NCI-H2081 treated with DMSO at 0.1 percent for 48 hours (cell line): ENCODE measurements at places on chromosomes 1 and 21.

- DNase-seq, result no peak
These were observed 100.0 kb upstream of the ADAR start for GRCh38 chr1:154707901-154708463.

GRCh38 chr1:101605878-101606277 lies 369.1 kb downstream of the S1PR1 start:
- DNase-seq, result no peak

GRCh38 chr1:176989754-176990153 lies 174.8 kb downstream of the ASTN1 start:
- no peak for DNase-seq

GRCh38 chr1:4053774-4054173 lies 153.7 kb upstream of the C1orf174 start:
- DNase-seq, result no peak

DNA sequence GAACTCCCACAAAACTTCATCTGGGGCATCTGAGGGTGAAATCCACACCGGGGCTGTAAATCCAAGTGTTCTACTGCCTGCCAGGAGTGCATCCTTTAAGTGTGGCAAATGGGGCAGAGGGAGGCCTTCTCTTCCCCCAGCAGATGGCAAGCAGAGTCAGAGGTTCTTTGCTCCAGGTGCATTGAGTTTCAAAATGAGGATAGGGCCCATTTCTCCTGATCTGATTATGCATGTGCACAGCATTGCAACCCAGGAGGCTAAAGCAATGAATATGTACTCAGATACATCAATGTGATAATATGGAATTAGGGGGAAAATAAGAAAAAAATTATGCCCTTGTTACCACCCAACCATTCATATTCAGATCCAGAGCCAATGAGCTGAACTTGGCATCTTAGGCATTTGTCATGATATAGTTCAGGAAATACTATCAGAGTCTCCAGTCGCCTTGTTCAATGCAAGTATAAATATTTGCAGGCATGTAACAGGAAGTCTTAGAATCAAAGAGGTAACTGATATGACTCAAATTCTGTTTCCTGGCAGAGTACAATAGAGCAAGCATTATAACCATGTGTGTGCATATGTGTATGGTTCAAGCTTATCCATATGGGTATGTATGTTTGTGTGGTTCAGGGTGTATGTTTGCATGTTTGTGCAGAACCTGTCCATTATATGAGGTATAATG lies 473.8 kb upstream of the PKN2 start:
- no peak for DNase-seq

- DNase-seq, result no peak
These were observed 202.7 kb downstream of the BACH1 start for GRCh38 chr21:29501451-29501850.

- DNase-seq, result no peak
These were observed 648 bp downstream of the S100PBP start for GRCh38 chr1:32817815-32818786.

DNA sequence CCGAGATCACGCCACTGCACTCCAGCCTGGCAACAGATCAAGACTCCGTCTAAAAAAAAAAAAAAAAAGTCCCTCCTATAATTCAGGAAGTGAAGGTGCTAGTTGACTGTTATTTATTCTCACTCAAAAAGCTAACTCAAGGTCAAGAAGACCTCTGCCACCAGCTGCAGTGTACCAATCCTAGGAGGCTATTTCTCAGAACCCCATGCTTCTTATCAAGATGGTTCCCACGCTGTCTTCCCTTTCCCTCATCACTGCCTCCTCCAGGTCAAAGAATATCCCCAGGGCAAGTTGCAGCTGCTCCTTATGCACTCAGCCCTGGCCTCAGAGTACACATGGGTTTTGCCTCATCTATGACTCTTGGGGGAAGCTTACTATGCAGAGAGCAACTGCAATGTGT lies 53.6 kb downstream of the RERE start:
- DNase-seq, result no peak

DNA sequence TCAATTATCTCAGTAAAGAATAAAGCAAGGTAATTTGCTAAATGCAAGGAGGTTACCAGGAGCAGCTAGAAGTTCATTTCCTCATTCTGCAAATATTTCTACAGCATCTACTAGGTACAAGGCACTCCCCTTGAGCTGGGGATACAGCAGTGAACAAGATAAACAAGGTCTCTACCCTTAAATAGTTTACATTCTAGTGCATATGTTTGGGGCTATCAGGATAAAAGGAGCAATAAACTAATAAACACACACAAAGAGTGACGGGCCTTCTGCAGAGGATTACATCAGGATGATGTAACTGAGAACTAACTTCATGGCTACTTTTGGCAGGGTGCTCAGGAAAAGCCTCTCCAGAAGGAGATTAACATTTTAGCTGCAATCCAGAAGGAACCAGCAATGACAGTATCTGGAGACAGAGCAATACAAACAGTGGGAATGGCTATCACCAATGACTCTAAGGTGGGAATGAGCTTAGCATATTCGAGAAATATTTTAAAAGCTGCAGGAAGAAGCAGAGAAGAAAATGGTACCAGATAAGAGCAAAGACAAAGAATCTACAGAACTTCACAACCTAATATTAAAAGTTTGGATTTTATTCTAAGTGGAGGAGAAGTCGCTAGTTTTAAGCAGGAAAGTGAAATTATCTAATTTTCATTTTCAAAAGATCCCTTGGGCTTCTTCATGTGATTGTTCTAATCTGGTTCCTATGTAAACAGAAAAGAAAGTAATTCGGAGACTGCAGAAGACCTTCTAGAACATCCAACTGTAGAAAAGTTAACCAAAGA lies 25.8 kb downstream of the TP53BP2 start:
- DNase-seq, result no peak
